ENCODE measurements at places on chromosomes 11 and 22. TPM values are rescaled to one million over a fixed set of nuclear protein-coding genes. Genes with fewer than 3 reads are reported as not detected.

Gene GRM5
- total RNA-seq: 0.13 TPM

Gene TRIM48
- not detected for total RNA-seq

Gene CABP7
- total RNA-seq: not detected

Gene CELSR1
- total RNA-seq: 58.8 TPM

Gene CHADL
- total RNA-seq: 8.1 TPM

Gene TMPRSS5
- 0.16 TPM for total RNA-seq

Gene MMP13
- 0.33 TPM for total RNA-seq

Gene POU2AF2
- not detected for total RNA-seq

Gene LBHD1
- total RNA-seq: 4.1 TPM

Gene ACRV1
- total RNA-seq: not detected

Gene GPHA2
- total RNA-seq: not detected

Gene OR8I2
- not detected for total RNA-seq

Gene GALNT18
- total RNA-seq: 2.8 TPM

Gene CDON
- total RNA-seq: 4.7 TPM

Gene MICAL2
- 266 TPM for total RNA-seq

Gene TBX10
- total RNA-seq: not detected

Gene SLC5A1
- not detected for total RNA-seq

Gene RIBC2
- total RNA-seq: 0.81 TPM

Gene MRGPRE
- total RNA-seq: not detected

Gene TMPRSS6
- total RNA-seq: not detected

Gene CEND1
- not detected for total RNA-seq

Measured in mesangial cell (primary cell).